ENCODE measurements at places on chromosomes 6 and 20. TPM values are rescaled to one million over a fixed set of nuclear protein-coding genes. Genes with fewer than 3 reads are reported as not detected.

The HMGCLL1 gene
- not detected for total RNA-seq

The SPATA2 gene
- total RNA-seq: 8.5 TPM

The TRIM31 gene
- total RNA-seq: not detected

The ELOVL4 gene
- total RNA-seq: 0.98 TPM

The CCDC170 gene
- not detected for total RNA-seq

The ENTPD6 gene
- 48.8 TPM for total RNA-seq

The PTCRA gene
- not detected for total RNA-seq

The ANKRD66 gene
- total RNA-seq: not detected

The DEK gene
- 198 TPM for total RNA-seq

The JAG1 gene
- total RNA-seq: 2.8 TPM

The GPR6 gene
- not detected for total RNA-seq

The PRND gene
- not detected for total RNA-seq

The CTSZ gene
- 62.0 TPM for total RNA-seq

The SLC22A1 gene
- 1.2 TPM for total RNA-seq

The REM1 gene
- not detected for total RNA-seq

The VSX1 gene
- total RNA-seq: not detected

The BTNL2 gene
- total RNA-seq: not detected

The SAMD5 gene
- 0.48 TPM for total RNA-seq

The ULBP1 gene
- total RNA-seq: 0.41 TPM

The PNPLA1 gene
- not detected for total RNA-seq

The BTBD3 gene
- 13.2 TPM for total RNA-seq

The TSBP1 gene
- not detected for total RNA-seq

The CYP39A1 gene
- total RNA-seq: not detected

The PBOV1 gene
- not detected for total RNA-seq

The LAMA2 gene
- 0.05 TPM for total RNA-seq

The CALHM6 gene
- total RNA-seq: 9.7 TPM

The MROH8 gene
- total RNA-seq: 1.3 TPM

The GNAS gene
- 598 TPM for total RNA-seq

The C6orf89 gene
- total RNA-seq: 28.4 TPM

The HCRTR2 gene
- total RNA-seq: not detected

The GRM4 gene
- total RNA-seq: not detected

The KHDC1L gene
- total RNA-seq: not detected

The SEL1L2 gene
- not detected for total RNA-seq

The CPXM1 gene
- 1.5 TPM for total RNA-seq

The SLC39A7 gene
- 63.8 TPM for total RNA-seq

The SENP6 gene
- 81.7 TPM for total RNA-seq
